Activated naive CD8-positive, alpha-beta T cell treated with anti-CD3 and anti-CD28 coated beads, Interleukin-2, amount 10 ng/mL, durations not matched to agents 7 days and 5 days (primary cell): ENCODE measurements at places on chromosomes 12 and 14.
A peak's percentile ranks its signal among the peaks of the same experiment; 100 is the strongest.

- peaks cover 37% of the 10 kb centered on the region for H3K4me1 ChIP-seq
- H3K27me3 ChIP-seq: no peaks in the 10 kb centered on the region
- no peak for DNase-seq
- H3K36me3 ChIP-seq: peaks cover 33% of the 10 kb centered on the region
These were observed 2.8 kb downstream of the RHNO1 start for GRCh38 chr12:2879853-2880252.

GRCh38 chr12:122005252-122005776, 16.4 kb upstream of the BCL7A start:
- no peak for DNase-seq
- H3K4me1 ChIP-seq: peaks cover 13% of the 10 kb centered on the region
- H3K27me3 ChIP-seq: peaks cover 17% of the 10 kb centered on the region
- no peaks in the 10 kb centered on the region for H3K36me3 ChIP-seq
- no peak overlapping the region for H3K27ac ChIP-seq

GRCh38 chr12:28908646-28909045, 240.4 kb upstream of the FAR2 start:
- no peak for DNase-seq
- no peak overlapping the region for H3K4me3 ChIP-seq
- H3K27me3 ChIP-seq: peaks cover 1% of the 10 kb centered on the region
- no peak overlapping the region for H3K27ac ChIP-seq
- H3K4me1 ChIP-seq: no peaks in the 10 kb centered on the region
- no peaks in the 10 kb centered on the region for H3K36me3 ChIP-seq

DNA sequence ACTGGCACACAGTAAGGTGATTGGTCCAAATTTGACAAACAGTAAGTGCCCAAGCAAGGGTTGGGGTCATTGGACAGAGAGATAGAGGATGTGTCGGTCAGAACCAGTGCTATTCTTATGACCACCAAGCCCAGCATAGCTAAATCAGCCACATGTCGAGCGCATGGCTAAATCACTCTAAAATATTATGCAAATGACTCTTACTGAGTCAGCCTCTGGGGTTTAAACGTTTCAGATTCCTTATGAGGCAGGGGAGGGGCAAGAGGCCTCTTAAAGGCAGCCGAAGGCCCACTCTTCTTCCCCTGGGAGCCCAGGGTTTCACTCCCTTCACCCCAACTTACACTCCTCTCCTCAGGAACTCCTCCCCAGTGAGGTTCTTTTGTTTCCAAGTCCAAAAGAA, 603 bp upstream of the ENDOU start:
- H3K27ac ChIP-seq: no peak overlapping the region
- peaks cover 20% of the 10 kb centered on the region for H3K36me3 ChIP-seq
- H3K4me3 ChIP-seq: no peak overlapping the region
- no peak for DNase-seq
- no peaks in the 10 kb centered on the region for H3K27me3 ChIP-seq

DNA sequence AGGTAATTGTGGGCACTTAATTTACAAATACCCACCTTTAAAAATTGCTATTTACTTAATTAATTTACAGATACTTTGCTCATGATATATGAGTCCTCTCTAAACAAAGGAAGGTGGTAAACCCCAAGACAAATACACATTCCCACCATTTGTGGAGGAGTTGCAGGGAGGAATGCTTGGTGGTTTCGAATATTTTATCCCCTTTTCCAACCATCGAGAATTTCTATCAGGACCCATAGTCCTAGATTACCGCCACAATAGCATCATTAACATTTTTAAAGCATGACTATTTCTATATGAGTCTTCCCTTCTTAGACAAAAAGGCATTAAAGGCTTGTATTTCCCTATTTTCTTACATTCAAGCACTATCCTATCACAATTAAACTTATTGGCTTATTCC, 34.2 kb upstream of the PLEKHA5 start:
- H3K27me3 ChIP-seq: no peaks in the 10 kb centered on the region
- no peak for DNase-seq
- H3K4me1 ChIP-seq: no peaks in the 10 kb centered on the region
- H3K4me3 ChIP-seq: no peak overlapping the region
- no peaks in the 10 kb centered on the region for H3K36me3 ChIP-seq

GRCh38 chr12:99386907-99387306, 260.6 kb upstream of the GARIN6 start:
- no peaks in the 10 kb centered on the region for H3K36me3 ChIP-seq
- no peaks in the 10 kb centered on the region for H3K27me3 ChIP-seq
- no peak overlapping the region for H3K4me3 ChIP-seq
- H3K27ac ChIP-seq: no peak overlapping the region

- H3K27ac ChIP-seq: no peak overlapping the region
- peaks cover 5% of the 10 kb centered on the region for H3K4me1 ChIP-seq
- DNase-seq: no peak
- no peak overlapping the region for H3K4me3 ChIP-seq
- peaks cover 8% of the 10 kb centered on the region for H3K27me3 ChIP-seq
These were observed 13.6 kb upstream of the GALNT16 start for GRCh38 chr14:69246331-69246730.

- peaks cover 4% of the 10 kb centered on the region for H3K27me3 ChIP-seq
- H3K4me3 ChIP-seq: no peak overlapping the region
- peaks cover 23% of the 10 kb centered on the region for H3K4me1 ChIP-seq
- no peaks in the 10 kb centered on the region for H3K36me3 ChIP-seq
- DNase-seq: no peak
These were observed 889 bp upstream of the IFT43 start for GRCh38 chr14:75984674-75985073.

- no peak for DNase-seq
- no peaks in the 10 kb centered on the region for H3K36me3 ChIP-seq
- no peaks in the 10 kb centered on the region for H3K27me3 ChIP-seq
- no peak overlapping the region for H3K4me3 ChIP-seq
- H3K4me1 ChIP-seq: no peaks in the 10 kb centered on the region
These were observed 126.5 kb downstream of the DYRK2 start for GRCh38 chr12:67774983-67775587.

DNA sequence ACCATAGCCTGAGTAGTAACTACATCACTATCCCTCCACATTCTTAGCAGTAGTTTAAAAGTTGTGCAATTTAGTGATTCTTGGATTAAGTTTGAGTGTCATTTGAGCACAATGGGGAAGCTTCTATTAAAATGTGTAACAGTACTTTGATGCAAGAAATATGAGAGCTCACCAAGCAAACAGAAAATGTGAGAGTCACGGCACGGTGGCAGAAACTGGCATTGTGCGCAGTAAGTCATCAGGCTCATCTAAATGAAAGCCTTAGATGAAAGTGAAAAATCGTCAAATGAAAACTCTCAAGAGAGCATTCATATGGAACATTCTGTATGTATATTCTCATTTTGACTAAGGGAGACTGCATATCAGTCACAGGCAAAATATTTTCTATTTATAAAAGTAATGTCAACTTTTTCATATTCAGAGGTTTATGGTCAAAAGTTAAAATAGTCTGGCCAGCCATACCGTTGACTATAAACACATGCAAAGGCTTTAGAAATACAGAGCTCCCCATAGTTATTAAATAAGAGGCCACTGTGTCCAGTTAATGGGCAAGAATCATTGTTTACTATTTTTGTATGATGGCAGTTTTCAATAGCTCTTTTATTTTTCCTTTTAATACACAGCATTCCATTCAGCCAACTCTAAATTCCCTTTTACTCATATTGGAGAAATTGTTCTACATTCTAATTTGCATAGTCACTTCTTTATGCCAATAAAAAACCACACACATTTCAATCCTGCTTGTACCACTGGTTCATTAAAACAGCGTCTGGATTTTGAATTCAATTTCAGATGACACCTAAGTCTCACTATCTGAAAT, 167.9 kb downstream of the PRKD1 start:
- no peaks in the 10 kb centered on the region for H3K36me3 ChIP-seq
- H3K4me3 ChIP-seq: no peak overlapping the region
- H3K27me3 ChIP-seq: no peaks in the 10 kb centered on the region

- H3K4me1 ChIP-seq: no peaks in the 10 kb centered on the region
- no peak for DNase-seq
- peaks cover 16% of the 10 kb centered on the region for H3K27me3 ChIP-seq
- H3K36me3 ChIP-seq: no peaks in the 10 kb centered on the region
- H3K27ac ChIP-seq: no peak overlapping the region
- no peak overlapping the region for H3K4me3 ChIP-seq
These were observed 156.8 kb upstream of the TMEM260 start for GRCh38 chr14:56422703-56423213.

DNA sequence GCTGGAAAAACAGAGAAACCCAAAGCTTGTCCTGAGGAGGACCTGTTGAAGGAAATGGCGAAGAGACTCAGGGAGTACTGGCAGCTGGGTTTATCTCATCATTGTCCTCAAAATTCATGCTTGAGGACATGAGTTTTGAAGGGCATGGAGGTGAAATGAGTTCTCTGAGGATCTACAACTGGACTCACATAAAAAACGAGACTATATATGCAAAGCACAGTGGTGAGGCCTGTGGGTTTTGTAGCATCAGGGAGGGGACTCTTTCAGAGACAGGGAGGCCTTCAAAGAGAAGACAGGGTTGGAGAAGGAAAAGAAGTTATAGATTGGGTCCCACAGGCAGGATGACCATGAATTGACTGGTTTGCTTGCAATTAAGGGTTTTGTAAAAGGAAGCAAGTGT, 71.3 kb upstream of the SCN8A start:
- H3K27me3 ChIP-seq: peaks cover 4% of the 10 kb centered on the region
- H3K27ac ChIP-seq: no peak overlapping the region
- H3K36me3 ChIP-seq: no peaks in the 10 kb centered on the region
- DNase-seq: no peak
- H3K4me1 ChIP-seq: no peaks in the 10 kb centered on the region
- H3K4me3 ChIP-seq: no peak overlapping the region

GRCh38 chr14:105419195-105420091, at the start of gene MTA1:
Gene MTA1 (plus strand): TSS chr14:105419827. CDS start chr14:105420036, 209 bp downstream.
- peak within 1 kb of the TSS; percentile 89 for H3K27ac ChIP-seq
- peak within 1 kb of the TSS; percentile 93 for H3K4me3 ChIP-seq
- peak; percentile 76 for DNase-seq
- no peaks in the 10 kb centered on the region for H3K27me3 ChIP-seq
- no peaks in the 10 kb centered on the region for H3K36me3 ChIP-seq
- H3K4me1 ChIP-seq: peaks cover 24% of the 10 kb centered on the region

DNA sequence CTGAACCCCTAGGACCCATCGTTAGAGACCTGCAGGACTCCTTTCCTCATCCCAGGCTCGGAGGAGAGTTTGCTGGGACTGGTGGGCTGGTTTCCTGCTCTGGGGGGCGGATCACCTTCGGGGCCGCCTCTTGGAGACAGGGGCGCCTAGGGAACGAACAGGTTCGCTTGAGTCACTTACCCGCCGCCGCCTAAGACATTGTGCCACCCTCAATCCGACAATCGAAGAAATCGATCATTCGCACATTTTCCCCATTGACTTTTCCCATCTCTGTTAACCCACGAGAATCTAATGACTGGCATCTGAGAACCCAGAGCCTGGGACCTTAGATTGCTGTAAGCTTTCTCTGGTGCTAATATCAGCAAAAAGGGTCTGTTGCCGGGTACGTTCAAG, 322 bp downstream of the SLC39A9 start:
- no peaks in the 10 kb centered on the region for H3K27me3 ChIP-seq
- peaks cover 31% of the 10 kb centered on the region for H3K36me3 ChIP-seq
- H3K4me3 ChIP-seq: peak overlapping the region; percentile 99

- no peak overlapping the region for H3K4me3 ChIP-seq
- H3K4me1 ChIP-seq: no peaks in the 10 kb centered on the region
- DNase-seq: no peak
- no peaks in the 10 kb centered on the region for H3K36me3 ChIP-seq
These were observed 115.9 kb downstream of the SLC25A21 start for GRCh38 chr14:37056473-37056872.

- no peak overlapping the region for H3K4me3 ChIP-seq
- no peak for DNase-seq
- no peaks in the 10 kb centered on the region for H3K4me1 ChIP-seq
These were observed 43.9 kb upstream of the RNASE1 start for GRCh38 chr14:20846560-20846959.

- no peak for DNase-seq
- H3K27ac ChIP-seq: peak overlapping the region; percentile 44
- peaks cover 43% of the 10 kb centered on the region for H3K36me3 ChIP-seq
- no peaks in the 10 kb centered on the region for H3K27me3 ChIP-seq
- H3K4me3 ChIP-seq: no peak overlapping the region
- H3K4me1 ChIP-seq: peaks cover 43% of the 10 kb centered on the region
These were observed 10.9 kb downstream of the NAB2 start for GRCh38 chr12:57099766-57100165.

- peaks cover 10% of the 10 kb centered on the region for H3K36me3 ChIP-seq
- no peak for DNase-seq
- no peak overlapping the region for H3K4me3 ChIP-seq
- H3K27ac ChIP-seq: no peak overlapping the region
These were observed 6.3 kb upstream of the NRIP2 start for GRCh38 chr12:2841056-2841650.

GRCh38 chr12:57031138-57031725, 14.9 kb upstream of the TAC3 start:
- H3K36me3 ChIP-seq: peaks cover 2% of the 10 kb centered on the region
- no peak for DNase-seq
- H3K4me3 ChIP-seq: peak overlapping the region; percentile 34

- no peak overlapping the region for H3K4me3 ChIP-seq
- peaks cover 4% of the 10 kb centered on the region for H3K36me3 ChIP-seq
- DNase-seq: no peak
- H3K27me3 ChIP-seq: peaks cover 3% of the 10 kb centered on the region
- H3K27ac ChIP-seq: no peak overlapping the region
These were observed 6.8 kb upstream of the SLC38A2 start for GRCh38 chr12:46379352-46379751.

DNA sequence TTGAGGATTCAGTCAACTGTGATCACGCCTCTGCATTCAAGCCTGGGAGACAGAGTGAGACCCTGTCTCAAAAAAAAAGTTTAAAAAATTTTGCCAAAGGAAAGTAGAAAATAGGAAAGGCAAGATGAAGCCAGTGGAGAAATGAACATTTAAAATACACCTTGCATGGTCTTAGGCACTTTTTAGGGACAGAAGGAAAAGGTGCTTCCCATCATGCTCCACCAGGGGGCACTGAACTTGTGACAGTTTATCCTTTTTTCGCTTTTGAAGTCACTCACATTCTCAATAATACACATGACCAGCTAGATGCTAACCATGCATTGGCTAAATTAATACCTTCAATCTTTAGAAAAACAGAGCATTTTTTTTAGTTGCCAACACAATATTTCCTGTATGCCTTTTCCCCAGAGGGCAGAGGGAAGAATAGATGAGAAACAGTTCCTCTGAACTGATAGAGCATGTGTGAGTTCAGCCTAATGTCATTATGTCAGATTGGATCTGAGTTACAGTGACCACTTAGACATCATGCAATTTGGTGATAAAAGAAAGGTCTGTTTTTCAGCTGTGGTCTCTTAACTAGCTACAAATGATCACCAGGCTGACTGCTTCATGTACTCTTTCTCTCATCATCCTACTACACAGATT, 221.8 kb upstream of the SSTR1 start:
- peaks cover 2% of the 10 kb centered on the region for H3K27me3 ChIP-seq
- no peak for DNase-seq
- H3K4me1 ChIP-seq: peaks cover 1% of the 10 kb centered on the region
- H3K4me3 ChIP-seq: no peak overlapping the region
- H3K36me3 ChIP-seq: no peaks in the 10 kb centered on the region

DNA sequence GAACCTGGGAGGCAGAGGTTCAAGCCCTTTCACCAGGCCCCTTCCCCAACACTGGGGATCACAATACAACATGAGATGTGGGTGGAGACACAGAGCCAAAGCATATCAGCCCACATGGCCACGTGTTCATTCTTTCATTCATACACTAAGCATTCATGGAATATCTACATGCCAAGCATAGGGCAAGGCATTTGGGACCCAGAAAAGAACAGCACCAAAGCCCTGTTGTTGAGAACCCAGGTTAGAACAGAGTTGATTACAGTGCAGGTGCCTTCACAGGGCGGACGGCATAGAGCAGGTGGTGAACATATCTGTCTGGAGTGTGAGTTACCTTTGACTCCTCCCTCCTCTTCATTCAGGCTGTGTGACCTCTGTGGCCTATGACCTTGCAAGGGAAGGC, 159.4 kb upstream of the GSC start:
- H3K27me3 ChIP-seq: no peaks in the 10 kb centered on the region
- no peak overlapping the region for H3K27ac ChIP-seq
- H3K36me3 ChIP-seq: no peaks in the 10 kb centered on the region
- H3K4me1 ChIP-seq: peaks cover 3% of the 10 kb centered on the region
- DNase-seq: no peak
